Melanocyte of skin (primary cell): ENCODE measurements at places on chromosomes 7 and 10. TPM values are rescaled to one million over a fixed set of nuclear protein-coding genes. Genes with fewer than 3 reads are reported as not detected.

The DKK1 gene
- total RNA-seq: 20.6 and 24.5 TPM in 2 replicates

The CLDN12 gene
- total RNA-seq: 45.0 and 47.2 TPM in 2 replicates

The FAM237B gene
- not detected in 2 replicates for total RNA-seq

The PPP1R17 gene
- total RNA-seq: not detected in 2 replicates

The VKORC1L1 gene
- total RNA-seq: 6.5 and 14.5 TPM in 2 replicates

The HHEX gene
- 0.69 and 4.0 TPM in 2 replicates for total RNA-seq

The PSD gene
- total RNA-seq: under 0.01 and 1.2 TPM in 2 replicates

The MSS51 gene
- total RNA-seq: 0.62 and 0.67 TPM in 2 replicates

The LEP gene
- total RNA-seq: not detected in 2 replicates

The ADIRF gene
- not detected in 2 replicates for total RNA-seq

The PRLHR gene
- not detected in 2 replicates for total RNA-seq

The AKR1D1 gene
- total RNA-seq: not detected in 2 replicates

The HOXA4 gene
- 1.4 TPM in 1 of 2 replicates, not detected in the other for total RNA-seq
